ENCODE measurements at places on chromosomes 5 and 9.

- DNase-seq = no peak
Measured at GRCh38 chr5:40052808-40053207, 626.9 kb upstream of the PTGER4 start.

DNA sequence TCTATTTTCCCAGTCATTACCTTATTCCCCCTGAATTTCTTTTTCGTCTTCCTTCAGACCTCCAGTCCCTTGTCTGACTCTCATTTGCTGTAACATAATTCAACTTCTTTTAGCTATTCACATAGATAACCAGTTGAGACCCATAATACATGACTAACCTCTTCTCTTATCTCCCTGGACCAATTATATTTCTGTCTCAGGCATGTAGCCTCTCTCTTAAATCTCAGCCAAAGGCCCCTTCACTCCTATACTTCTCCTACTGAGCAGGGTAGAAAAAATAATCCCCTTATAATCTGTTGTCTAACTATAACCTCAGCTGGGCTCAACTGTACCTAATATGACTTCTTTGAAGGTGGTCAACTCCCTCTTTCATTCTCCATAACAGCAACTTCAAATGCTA, 20.9 kb downstream of the RANBP6 start:
- DNase-seq = no peak

DNA sequence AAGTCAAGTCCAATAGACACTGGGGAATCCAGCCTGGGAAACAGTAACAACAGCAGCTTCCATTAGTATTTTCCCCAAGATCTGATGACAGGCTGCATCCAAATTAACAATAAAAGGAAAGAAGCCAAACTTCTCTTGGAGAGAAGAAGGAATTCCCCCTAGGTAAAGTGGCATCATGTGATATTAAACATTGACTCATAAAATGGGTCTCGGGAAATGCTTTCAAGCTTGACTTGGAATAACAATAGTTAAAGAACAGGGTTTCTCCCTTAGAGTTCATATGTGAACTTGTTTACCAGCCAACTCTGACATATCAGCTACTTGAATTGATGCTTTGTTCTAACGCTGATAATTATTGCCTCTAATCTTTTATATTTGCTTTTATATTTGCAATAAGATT, 45.4 kb downstream of the ENTREP1 start:
- DNase-seq = no peak

- DNase-seq = no peak
Measured at GRCh38 chr9:84271531-84271900, 69.0 kb downstream of the SLC28A3 start.

GRCh38 chr5:160923411-160923810, 71.4 kb upstream of the ATP10B start:
- no peak for DNase-seq

- DNase-seq = no peak
Measured at GRCh38 chr5:135145985-135146384, 112.0 kb upstream of the PITX1 start.

DNA sequence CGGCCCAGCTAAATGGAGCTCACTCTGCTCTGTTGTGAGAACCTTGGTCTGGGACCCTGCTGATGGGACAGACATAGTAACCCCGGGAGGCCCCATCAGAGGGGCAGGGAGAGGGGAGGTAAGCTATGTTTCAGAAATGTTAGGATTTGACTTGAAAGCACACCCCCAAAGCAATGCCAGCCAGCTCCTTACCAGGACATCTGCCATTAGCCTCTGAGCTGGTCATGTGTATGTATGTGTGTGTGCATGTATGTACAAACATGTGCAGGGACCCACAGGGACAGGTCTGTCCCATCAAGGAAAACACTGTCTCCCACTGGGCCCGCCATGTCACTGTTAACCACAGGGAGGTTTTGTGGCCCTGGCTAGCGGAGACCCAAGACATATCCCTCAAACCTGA, 14.5 kb downstream of the SLC22A4 start:
- DNase-seq = no peak

- no peak for DNase-seq
Measured at GRCh38 chr5:59753599-59753998, 139.9 kb downstream of the PDE4D start.

GRCh38 chr9:6942406-6942805, 184.6 kb downstream of the KDM4C start:
- DNase-seq = no peak

GRCh38 chr5:170785416-170785815, 1.9 kb downstream of the GABRP start:
- DNase-seq = no peak

GRCh38 chr5:159638954-159639559, 277.2 kb upstream of the ADRA1B start:
- DNase-seq = no peak

DNA sequence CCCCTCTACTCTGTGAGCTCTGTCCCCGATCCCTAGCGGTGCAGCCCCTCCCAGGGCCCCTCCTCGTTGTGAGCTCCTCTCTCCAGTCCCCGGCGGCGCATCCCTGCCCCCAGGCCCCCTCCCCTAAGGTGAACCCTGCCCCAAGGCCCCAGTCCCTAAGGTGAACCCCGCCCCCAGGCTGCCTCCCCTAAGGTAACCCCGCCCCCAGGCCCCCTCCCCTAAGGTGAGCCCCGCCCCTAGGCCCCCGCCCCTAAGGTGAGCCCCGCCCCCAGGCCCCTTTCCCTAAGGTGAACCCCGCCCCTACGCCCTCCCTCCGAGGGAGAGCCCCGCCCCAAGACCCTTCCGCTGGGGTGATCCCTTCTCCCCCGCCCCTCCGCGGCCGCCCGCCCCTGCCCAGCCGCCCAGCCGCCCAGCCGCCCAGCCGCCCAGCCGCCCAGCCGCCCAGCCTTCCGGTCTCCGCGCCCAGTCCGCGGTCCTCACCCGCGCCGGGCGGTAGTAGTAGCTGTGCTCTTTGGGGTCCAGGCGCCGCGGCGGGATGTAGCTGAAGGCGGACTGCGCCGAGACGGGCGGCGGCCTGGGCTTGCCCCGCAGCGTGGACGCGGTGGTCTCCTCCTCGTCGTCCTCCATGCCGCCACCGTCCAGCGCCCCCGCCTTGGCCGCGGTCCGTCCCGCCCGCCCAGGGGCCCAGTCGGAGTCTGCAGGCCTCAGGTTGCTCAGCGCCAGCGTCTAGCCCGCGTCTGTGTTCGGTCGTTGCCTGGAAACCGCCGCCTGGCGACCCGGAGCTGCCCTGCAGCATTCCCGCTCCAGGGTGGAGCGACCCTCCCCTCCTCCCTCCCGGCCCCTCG, at the start of gene CFAP90:
Gene CFAP90, minus strand, starts transcription at position 739 of the 845 bp plus-strand sequence. Its CDS starts 112 bp downstream, at position 627.
- DNase-seq = no peak

- DNase-seq = no peak
Measured at GRCh38 chr9:136080716-136081112, 14.4 kb downstream of the NACC2 start.

DNA sequence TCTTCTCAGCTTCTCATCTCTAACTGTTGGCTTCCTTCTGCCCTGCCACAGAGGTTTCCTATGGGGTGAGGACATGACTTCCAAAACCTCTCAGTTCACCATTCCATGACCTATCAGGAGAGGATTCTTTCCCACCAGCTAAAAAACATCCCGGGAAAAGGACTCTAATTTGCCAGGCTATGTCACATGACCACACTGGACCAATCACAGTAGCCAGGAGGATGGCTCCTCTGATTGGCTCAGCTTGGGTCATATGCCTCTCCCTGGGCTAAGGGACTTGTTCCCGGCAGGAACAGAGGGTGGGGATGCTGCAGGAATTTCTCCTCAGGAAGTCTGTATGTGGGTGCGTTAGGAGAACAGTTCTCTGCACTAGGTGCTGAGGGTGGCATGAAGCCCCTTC, 40.3 kb upstream of the XPA start:
- peak; percentile 54 for DNase-seq

DNA sequence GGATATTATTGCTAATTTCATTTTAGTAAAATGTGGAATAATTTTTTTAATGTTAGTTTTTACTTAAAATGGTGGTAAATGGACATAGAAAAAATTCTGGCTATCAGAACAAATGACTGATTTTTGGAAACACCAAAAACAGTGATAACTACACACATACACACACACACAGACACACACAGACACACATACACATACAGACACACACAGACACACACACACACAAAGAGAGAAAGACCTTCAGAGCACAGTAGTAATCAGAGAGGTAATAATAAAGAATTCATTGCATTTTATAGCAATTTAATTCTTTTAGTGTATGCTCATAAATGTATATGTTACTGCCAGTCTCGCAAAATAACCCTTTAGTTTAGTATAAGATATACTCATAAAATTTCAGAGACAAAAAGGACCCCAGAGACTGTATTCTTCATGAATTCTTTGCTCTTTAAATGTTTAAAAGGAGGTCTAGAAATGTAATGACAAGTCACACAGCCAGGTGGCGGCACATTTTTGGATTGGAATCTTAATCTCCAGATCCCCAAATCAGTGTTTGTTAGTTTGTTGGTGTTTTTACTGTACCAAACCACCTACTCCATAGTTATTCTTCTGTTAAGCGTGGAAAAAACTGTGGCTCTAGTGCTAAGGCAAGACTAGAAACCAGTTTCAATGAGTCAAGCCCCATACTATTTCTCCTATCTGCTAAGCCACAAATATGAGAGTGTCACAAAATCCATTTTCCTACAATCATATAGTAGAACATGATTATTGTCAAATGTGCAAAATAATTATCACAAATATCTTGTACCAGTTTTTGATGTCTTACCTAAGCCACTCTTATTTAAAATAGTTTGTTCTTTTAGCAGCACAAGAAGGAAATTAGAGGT, 109.9 kb downstream of the EDIL3 start:
- DNase-seq = peak; percentile 44

DNA sequence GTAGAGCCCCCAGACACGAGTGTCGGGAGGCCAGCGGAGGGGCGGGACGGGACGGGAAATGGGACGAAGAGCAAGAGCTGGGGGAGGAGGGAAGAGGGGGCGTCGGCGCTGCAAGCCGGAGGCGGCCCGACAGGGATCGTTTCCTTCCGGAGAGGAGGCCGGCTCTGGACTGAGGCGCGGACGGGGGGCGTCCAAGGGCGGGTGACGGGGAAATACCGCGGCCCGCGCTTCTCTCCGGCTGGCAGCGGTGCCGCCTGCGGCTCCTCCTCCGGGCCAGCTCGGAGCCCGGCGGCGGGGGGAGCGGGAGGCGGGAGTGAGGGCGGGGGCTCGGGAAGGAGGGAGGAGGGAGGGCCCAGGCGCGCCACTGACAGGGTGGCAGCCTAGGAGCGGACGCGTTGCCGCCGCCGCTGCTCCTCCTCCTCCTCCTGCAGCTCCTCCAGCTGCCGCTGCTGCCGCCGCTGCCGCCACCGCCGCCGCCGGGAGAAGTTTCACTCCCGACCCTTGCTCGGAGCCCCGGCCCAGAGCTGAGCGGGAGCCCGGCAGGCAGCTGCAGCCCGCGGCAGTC, at the start of gene CHSY3:
Gene CHSY3, plus strand, starts transcription at position 364 of the 565 bp plus-strand sequence.
- peak; percentile 85 for DNase-seq

GRCh38 chr5:73160239-73160671, 12.7 kb upstream of the TMEM174 start:
- DNase-seq = no peak

DNA sequence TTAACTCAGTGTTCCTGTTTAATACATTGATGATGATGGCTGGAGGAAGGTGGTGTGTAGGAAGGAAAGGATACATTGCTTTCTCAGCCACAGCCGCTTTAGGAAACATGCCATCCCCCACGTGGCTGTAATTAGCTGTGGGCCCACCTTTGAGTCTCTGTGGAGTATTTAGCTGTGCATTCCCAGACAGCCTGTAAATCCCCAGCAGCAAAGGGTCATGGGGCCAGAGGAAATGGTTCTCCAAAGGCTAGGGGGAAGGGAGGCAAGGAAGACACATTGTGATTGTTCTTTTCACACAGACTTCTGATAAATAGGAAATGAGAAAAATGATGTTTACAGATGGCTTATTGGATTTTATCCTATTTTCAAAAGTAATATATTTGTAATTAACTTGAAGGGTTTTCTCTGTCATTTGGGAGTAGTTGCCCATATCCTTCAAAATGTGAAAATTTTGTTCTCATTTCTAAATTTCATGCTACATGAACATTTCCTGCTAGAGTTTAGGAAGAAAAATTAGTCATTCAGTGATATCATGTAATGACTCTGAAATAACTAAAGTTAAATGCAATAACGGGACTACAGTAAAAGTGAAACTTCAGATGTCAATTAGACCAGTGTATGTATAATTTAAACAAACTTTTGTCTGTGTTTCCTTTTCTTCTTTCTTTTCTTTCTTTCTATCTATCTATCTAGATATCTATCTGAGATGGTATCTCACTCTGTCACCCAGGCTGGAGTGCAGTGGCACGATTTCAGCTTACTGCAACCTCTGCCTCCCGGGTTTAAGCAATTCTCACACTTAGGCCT, 24.3 kb upstream of the F2R start:
- peak; percentile 75 for DNase-seq

DNA sequence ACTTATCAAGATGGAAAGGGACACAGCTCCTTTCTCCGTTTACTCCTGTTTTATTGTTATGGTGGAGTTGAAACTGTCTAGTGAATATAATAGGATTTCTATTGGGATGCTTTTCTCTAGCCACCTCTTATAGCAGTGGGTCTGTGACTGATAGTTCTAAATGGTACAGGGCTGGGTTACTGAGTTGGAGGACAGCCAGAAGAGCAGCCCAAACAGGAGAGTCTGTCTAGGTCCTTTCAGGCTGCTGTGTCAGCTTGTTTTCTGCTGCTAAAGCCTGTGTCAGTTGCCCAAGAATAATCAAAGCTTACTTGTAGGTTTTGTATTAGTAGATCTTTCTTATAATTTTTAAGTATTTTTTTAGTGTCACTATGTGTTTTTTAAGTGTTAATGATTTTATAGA, 356.0 kb upstream of the SEMA6A start:
- DNase-seq = no peak

DNA sequence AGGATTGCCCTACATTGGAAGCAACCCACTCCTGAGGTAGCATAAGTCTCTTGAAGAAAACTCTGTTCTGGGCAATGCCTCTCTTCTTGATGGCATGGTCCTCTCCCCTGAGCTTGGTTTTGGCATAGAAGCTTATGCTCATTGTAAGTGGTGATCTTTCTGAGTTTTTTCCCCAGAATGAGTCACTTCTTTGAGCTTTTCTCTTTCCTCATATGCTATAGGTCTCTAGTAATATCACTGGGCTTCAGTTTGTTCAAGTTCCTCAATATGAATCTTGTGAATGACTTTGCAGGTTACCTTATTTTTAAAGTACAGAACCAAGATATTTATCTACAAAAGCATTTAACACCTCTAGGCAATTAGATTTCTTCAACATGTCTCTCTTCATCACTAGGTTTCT, 76.5 kb upstream of the ATG10 start:
- no peak for DNase-seq

DNA sequence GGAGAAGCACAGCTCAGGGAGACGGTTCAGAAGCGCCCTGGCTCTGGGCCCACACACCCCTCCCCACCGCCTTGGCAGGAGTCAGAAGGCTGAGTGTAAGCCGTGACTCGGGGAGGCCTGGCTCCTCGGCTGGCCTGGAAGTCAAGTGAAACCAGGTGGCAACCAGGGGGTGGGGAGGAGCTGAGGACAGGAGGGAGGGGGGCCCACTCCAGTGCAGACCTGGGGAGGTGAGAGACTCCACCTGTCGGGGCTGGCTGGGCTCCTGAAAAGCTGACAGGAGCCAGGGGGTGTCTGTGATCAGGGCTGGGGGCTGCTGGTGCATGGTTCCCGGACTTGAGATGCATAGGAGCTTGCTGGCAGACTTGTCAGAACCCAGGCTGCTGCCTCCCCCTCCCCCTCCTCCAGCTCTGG, 150.2 kb upstream of the PHYKPL start:
- no peak for DNase-seq
